ENCODE measurements at places on chromosomes 4 and X.

- no peak for DNase-seq
Observed at GRCh38 chr4:94924566-94924965, 166.8 kb downstream of the BMPR1B start.

DNA sequence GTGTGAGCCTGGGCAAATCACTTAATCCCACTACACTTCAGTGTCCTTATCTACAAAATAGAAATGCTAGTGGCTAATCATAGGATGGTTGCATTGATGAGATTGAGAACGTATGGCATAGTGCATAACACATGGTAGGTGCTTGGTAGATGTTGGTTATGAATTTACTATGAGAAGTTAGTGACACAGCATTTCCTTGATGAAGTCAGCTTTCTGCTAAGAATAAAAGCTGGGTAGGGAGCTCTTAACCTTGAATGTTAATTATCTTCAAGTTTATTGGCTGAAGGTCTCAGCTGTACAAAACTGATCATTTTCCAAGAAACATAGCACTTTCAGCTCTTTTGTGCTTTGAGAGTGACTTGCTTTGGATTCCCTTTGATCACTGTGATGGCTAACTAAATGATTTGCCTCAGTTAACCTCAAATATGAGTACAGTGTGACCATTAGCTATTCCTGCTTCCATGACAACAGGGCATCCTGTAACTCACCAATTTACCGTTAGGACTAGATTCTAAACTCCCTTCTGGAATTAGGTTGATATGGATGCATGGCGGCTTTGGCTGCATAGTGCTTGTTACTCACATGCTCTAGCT is 17.8 kb downstream of the PDK3 start:
- no peak for DNase-seq

DNA sequence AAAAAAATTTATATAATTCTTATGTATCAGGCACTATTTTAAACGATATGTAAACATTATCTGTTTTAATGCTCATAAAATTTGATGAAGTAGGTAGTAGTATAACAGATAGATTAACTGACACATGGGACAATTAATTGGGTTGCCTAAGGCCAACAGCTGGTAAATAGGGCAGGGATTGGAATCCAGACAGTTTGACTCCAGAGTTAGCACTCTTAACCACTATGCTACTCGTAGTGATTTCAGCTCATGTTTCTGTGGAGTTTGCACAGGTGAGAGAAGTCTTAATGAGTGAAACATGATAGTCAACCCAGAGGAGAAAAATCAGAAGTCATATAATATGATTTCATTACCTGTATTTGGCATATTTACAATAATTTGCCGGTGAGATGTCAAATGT is 126.0 kb upstream of the WDFY3 start:
- no peak for DNase-seq

GRCh38 chr4:156584100-156584499 is 387.5 kb downstream of the PDGFC start:
- no peak for DNase-seq

DNA sequence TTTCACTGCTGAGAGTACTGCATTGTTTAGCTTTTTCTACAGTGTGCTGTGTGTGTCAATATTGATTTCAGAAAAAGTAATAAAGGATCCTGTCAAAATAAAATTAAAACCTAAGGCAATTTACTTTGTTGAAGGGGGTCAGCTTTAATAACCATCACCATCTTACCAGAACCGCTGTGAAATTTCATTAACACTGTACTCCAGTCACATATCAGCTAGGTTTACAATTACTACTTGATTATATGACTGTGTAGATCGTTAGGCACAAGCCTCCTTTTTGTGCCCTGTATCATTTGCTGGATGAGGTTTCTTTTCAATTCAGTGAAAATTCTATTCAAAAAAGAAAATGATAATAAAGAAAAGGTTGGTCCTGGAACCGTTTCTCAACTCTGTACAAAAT is 917.2 kb downstream of the CENPC start:
- DNase-seq = no peak

GRCh38 chr4:92249541-92249940 is 54.2 kb upstream of the GRID2 start:
- no peak for DNase-seq

DNA sequence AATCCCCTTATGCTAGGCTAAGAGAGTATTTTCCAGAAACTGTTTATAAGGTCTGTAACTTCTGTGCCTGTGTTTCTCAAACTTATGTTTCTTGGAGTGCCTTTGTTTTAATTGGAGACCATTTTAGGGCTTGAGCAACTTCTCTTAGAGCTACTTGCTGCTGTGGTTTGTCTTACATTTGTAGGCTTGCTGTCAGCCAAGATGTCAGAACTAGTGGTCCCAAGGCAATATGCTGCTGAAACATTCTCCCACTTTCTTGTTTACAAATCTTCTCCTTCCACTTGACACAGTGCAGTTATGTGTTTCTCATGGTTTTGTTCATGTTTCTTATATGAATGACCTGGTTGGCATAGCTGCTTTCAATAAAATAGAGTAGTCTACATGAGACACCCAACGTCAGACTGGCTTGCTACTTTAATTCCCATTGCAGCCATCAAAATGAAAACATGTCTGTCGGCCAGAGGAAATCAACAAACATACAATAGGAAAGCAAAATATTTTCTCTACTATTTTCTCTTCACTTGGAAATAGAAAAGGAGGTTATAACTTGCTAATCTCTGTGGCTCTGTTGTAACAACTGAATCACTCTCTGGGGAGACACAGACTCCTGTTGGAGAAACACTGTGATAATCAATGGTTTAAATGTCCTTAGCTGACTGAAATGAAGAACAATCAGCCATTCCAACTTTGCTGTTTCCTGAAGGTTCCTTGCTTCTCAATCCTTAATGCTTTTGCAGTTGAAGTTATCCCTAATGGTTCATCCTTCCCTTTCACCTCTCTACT is 426.4 kb downstream of the PDGFC start:
- DNase-seq = no peak

DNA sequence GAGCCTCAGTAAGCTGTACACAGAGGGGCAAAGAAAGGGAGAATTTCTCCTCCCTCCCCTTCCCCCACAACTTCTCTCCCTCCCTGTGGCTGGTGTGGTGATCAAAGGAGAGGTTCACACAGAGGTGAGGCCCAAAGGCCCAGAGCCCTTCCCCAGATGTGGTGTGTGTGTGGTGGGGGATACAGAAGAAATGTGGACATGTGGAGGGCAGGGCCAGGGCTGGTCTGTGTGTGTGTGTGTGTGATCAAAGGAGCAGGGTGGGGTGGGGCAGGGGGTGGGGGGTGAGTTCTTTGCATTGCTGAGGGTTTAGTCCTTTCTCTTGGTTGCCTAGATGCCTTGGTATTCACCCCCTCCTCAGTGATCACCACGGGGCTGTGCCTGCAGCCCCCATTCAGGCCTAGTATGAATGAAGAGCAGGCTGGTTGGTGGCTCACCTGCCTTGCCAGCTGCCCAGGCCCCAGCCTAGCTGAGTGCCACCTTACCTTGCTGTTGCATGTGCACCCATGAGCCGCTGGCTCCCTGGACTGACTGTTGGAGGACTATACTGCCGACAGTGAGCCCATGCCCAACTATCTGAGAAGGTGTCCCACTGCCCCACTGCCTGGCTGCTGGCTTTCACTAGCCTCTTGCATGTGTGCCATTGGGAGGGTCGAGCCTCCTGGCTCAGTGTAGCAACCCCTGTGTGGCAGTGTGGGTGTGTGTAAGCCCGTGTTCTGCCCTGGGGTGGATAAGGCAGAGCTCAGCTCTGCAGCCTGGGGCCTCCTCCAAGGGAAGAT is 101.9 kb downstream of the EFNB1 start:
- DNase-seq = no peak

GRCh38 chrX:101693476-101693875 is 33.8 kb upstream of the ARMCX2 start:
- DNase-seq = no peak

DNA sequence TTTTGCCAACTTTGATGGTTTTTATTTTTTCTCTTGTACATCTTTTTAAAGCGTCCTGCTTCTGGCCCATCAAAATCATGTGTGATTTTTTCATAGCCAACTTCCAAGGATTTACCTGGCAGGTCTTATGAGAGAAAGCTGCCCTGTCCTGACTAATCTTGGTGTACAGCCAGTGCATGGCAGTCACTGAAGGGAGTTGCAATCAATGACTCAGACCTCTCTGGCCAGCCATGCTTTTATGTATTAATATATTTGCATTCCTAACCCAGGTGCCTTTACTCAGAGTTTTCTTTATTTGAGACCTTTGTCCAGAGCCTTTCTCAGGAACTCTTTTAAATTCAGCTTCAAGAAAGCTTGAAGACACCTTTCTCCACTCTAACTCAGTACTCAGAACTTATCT is 691.5 kb upstream of the HTR2C start:
- no peak for DNase-seq

GRCh38 chrX:151754047-151754429 is 19.5 kb downstream of the CNGA2 start:
- DNase-seq = peak; percentile 69

GRCh38 chr4:134906404-134907023 is 704.9 kb upstream of the PABPC4L start:
- DNase-seq = peak; percentile 40

- DNase-seq = no peak
Observed at GRCh38 chr4:159242427-159242826, 139.5 kb downstream of the RAPGEF2 start.
